ENCODE measurements at places on chromosomes 3 and 15. TPM values are rescaled to one million over a fixed set of nuclear protein-coding genes. Genes with fewer than 3 reads are reported as not detected.

PRICKLE2 gene
- total RNA-seq, result not detected

DNA sequence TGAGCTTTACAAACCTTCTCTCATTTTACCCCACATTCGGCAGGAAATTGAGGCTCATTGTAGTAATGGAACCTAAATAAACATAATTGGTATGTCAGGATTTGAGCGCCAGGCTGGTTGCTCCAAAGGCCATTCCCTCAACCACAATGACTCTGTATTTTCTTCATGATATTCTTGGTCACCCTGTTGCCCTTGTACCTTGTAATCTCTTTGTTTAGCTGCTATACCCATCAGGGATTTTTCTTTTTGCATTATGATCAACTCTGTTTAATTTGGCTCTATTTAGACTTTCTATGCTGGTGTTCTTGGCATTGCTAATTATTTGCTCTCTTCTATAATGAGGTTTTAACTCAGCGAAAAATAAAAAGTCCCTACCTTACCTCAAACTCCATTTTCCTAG is 29.8 kb downstream of the DUOX2 start:
- no peaks in the 10 kb centered on the region for H3K4me1 ChIP-seq
- no peak for DNase-seq
- no peaks in the 10 kb centered on the region for H3K36me3 ChIP-seq
- no peak overlapping the region for H3K27ac ChIP-seq
- H3K4me3 ChIP-seq, result no peak overlapping the region

RBP2 gene
- not detected for total RNA-seq

- H3K36me3 ChIP-seq, result no peaks in the 10 kb centered on the region
- DNase-seq, result no peak
- peaks cover 12% of the 10 kb centered on the region for H3K27me3 ChIP-seq
- H3K4me3 ChIP-seq, result no peak overlapping the region
These were observed 307.8 kb upstream of the ARRDC4 start for GRCh38 chr15:97652700-97653167.

FBN1 gene
- total RNA-seq, result 0.59 TPM

GRCh38 chr3:17310983-17311382 is 426.2 kb downstream of the PLCL2 start:
- no peaks in the 10 kb centered on the region for H3K4me1 ChIP-seq
- H3K36me3 ChIP-seq, result no peaks in the 10 kb centered on the region
- no peak overlapping the region for H3K27ac ChIP-seq
- no peak overlapping the region for H3K4me3 ChIP-seq
- H3K27me3 ChIP-seq, result no peaks in the 10 kb centered on the region
